ENCODE measurements at places on chromosomes 2 and 18.

DNA sequence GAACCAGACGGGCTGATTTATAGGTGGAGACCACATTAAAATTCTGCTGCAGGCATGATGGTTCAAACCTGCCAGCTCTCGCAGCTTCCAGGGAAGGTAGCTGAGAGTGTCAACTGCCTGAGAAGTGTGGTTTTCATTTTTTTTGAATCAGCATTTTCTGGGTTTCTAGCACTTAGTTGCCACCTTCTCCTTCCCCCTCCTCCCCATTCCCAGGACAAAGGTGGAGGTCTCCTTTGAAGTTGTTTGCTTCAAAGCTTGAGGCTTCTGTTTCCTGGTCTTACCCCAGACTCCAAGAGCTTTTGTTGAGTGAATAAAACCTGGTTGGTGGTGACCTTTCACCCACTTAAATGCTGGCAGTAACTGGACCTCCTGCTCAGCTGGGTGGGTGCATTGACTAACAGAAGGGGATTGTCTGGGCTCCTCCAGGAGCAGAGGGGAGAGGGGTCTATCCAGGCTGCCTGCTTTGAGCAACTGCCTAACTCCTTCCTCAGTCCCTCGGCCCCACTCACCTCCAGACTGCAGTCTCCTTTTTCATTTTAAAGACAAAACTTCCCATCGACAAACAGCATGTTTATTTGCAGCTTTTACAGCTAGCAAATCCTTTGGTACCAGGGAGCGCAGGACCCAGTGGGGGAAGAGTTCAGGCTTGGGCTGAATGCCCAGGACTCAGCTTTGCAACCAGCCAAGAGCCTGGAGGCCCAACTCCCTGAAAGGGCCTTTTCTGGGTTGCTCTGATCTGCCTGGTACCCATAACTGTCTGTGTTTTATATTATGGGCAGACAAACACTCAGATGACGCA lies 3.5 kb downstream of the RHOB start:
- DNase-seq: no peak
- no peak overlapping the region for H3K4me3 ChIP-seq

GRCh38 chr2:1546901-1547300 lies 133.6 kb downstream of the TPO start:
- H3K36me3 ChIP-seq: no peaks in the 10 kb centered on the region
- no peak overlapping the region for H3K4me3 ChIP-seq
- H3K4me1 ChIP-seq: peaks cover 3% of the 10 kb centered on the region
- no peak overlapping the region for H3K27ac ChIP-seq

DNA sequence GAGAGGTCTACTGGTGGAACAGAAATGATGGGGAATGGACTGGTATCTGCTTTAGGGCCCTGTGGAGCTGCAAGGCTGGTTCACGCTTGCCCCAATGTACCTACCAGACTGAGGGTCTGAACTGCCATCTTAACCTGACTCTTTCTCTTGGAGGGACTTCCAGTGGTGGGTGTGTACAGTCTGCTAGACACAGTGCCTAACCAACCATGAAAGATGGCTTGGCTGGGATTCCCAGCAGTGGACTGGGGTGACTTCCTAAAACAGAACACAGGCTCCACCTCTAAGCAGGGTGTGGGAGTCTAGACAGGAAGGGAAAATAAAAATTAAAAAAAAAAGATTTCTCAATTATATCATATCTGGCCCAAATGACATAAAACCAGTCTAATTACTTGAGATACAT lies 25.5 kb upstream of the MYO3B start:
- H3K27me3 ChIP-seq: no peaks in the 10 kb centered on the region
- H3K4me1 ChIP-seq: no peaks in the 10 kb centered on the region

DNA sequence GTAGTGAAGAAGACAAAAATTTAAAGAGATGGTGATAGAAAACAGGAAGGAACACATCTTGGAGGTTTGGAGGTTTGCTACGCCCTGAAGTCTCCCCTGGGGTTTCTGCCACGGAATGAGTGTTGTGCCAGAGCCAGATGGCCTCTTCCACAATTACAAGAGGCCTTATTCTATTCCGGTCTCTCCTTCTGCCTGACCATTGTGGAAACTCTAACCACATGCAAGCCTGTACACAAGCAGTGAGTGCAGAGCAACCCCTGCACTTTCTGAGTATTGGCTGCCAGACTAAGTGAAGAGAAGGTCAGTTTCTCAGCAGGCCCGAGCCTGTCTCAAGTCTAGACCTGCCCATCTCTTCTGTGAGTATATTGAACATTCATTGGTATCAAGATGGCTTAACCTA lies 22.7 kb upstream of the MYO1B start:
- no peaks in the 10 kb centered on the region for H3K27me3 ChIP-seq
- H3K36me3 ChIP-seq: peaks cover 6% of the 10 kb centered on the region
- H3K4me1 ChIP-seq: peaks cover 19% of the 10 kb centered on the region
- no peak for DNase-seq
- no peak overlapping the region for H3K27ac ChIP-seq

DNA sequence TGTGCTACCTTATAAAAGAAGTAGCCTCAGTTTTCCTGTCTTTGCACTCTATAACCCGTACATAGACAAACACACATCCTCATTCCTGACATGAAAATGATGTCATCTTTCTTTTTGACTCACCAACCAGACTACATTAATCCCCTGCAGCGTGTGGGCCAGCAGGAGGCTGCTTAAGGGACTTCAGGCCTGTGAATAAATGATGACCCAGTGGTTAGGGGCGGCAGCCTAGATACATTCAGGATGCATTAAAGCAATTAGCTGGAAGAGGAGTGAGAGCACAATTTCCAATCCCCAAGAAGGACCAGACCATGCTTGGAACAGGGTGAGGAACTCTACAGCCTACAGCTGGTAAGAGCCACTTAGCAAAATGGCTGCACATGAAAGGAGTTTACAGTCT lies 57.3 kb upstream of the KLF7 start:
- no peaks in the 10 kb centered on the region for H3K27me3 ChIP-seq
- peak overlapping the region; percentile 57 for H3K27ac ChIP-seq
- peak overlapping the region; percentile 23 for H3K4me3 ChIP-seq

- no peaks in the 10 kb centered on the region for H3K36me3 ChIP-seq
- no peaks in the 10 kb centered on the region for H3K4me1 ChIP-seq
- H3K27me3 ChIP-seq: no peaks in the 10 kb centered on the region
Measured at GRCh38 chr2:138217975-138218374, 253.7 kb downstream of the HNMT start.

GRCh38 chr2:225378984-225379383 lies 20.5 kb upstream of the NYAP2 start:
- H3K36me3 ChIP-seq: no peaks in the 10 kb centered on the region
- H3K4me3 ChIP-seq: no peak overlapping the region
- H3K4me1 ChIP-seq: no peaks in the 10 kb centered on the region
- no peak overlapping the region for H3K27ac ChIP-seq
- no peak for DNase-seq

- H3K36me3 ChIP-seq: no peaks in the 10 kb centered on the region
- no peak overlapping the region for H3K27ac ChIP-seq
- DNase-seq: no peak
- H3K4me1 ChIP-seq: no peaks in the 10 kb centered on the region
- no peak overlapping the region for H3K4me3 ChIP-seq
- H3K27me3 ChIP-seq: peaks cover 56% of the 10 kb centered on the region
Measured at GRCh38 chr2:37181726-37182684, 6.5 kb downstream of the SULT6B1 start.

GRCh38 chr2:168632709-168633121 lies 169.7 kb upstream of the NOSTRIN start:
- H3K4me3 ChIP-seq: no peak overlapping the region
- H3K36me3 ChIP-seq: peaks cover 8% of the 10 kb centered on the region
- peaks cover 5% of the 10 kb centered on the region for H3K4me1 ChIP-seq

DNA sequence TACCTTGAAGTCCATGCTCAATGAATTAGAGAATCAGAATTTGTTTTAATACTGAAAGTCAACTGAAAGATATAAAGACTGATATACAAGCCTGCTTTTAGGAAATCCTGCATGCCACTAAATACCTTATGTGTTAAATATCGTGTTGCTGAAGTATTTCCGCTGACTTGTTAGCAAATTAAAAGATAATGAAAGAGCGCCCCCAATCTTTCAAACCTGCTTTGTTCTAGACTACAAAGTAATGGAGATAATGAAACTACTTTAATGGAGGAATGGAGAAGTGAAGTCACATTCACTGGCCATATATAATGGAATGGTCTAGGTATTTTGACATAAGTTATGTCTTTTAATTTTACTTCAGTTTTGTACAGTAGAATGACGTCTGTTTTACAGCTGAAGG lies 95.7 kb downstream of the ASXL3 start:
- H3K36me3 ChIP-seq: no peaks in the 10 kb centered on the region
- no peaks in the 10 kb centered on the region for H3K4me1 ChIP-seq
- no peak overlapping the region for H3K27ac ChIP-seq
- no peaks in the 10 kb centered on the region for H3K27me3 ChIP-seq
- no peak overlapping the region for H3K4me3 ChIP-seq
- DNase-seq: no peak

DNA sequence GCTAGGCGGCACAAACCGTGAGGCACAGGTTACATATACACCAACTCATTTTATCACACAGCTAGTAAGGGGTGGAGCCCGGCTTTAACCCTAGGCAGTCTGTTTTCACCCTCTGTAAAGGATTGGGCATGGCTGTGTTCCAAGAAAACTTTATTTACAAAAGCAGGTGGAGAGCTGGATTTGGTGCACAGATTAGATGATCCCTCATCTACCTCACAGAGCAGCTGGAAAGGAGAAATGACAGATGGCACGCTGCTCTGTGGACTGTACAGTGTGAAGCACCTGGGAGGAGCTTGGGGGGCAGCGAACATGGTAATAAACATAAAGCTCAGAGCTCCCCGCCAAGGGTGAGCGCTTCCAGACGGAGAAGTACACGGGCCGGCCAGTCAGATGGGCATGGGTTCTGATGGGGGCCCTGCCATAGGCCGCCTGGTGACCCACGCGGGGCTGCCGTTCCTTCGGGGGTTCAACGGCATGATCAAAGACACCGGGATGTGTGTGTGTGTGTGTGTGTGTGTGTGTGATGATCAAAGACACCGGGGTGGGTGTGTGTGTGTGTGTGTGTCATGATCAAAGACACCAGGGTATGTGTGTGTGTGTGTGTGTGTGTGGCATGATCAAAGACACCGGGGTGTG lies 862 bp upstream of the TMEM177 start:
- peaks cover 14% of the 10 kb centered on the region for H3K4me1 ChIP-seq
- H3K27ac ChIP-seq: peak overlapping the region; percentile 66
- peak overlapping the region; percentile 88 for H3K4me3 ChIP-seq
- H3K27me3 ChIP-seq: peaks cover 3% of the 10 kb centered on the region
- H3K36me3 ChIP-seq: no peaks in the 10 kb centered on the region
- no peak for DNase-seq

DNA sequence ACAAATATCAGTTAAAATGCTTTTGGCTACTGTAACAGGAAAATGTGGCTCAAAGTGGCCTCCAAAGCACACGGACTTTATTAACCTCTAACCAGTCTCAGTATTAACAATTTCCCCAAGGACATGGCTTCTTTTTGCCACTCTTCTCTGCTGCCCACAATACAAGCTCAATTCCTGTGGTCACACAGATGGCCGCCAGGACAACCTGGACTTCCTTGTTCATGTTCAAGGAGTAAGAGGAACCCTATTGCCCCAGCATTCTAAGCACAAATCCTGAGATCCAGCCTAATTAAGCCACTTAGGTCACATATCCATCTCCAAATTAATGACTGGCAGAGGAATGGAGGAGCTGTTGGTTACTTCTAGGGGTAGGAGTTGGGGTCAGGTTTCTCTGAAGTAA lies 38.2 kb downstream of the AOX1 start:
- H3K27me3 ChIP-seq: peaks cover 13% of the 10 kb centered on the region
- no peak overlapping the region for H3K4me3 ChIP-seq
- peaks cover 3% of the 10 kb centered on the region for H3K4me1 ChIP-seq

GRCh38 chr2:73780237-73780582 lies 307 bp upstream of the DUSP11 start:
- H3K27me3 ChIP-seq: peaks cover 3% of the 10 kb centered on the region
- peak overlapping the region; percentile 91 for H3K4me3 ChIP-seq
- peaks cover 24% of the 10 kb centered on the region for H3K36me3 ChIP-seq
- H3K27ac ChIP-seq: peak overlapping the region; percentile 95

GRCh38 chr2:197254776-197255530 lies 55.6 kb downstream of the ANKRD44 start:
- H3K4me3 ChIP-seq: peak overlapping the region; percentile 80
- H3K4me1 ChIP-seq: peaks cover 69% of the 10 kb centered on the region
- peaks cover 22% of the 10 kb centered on the region for H3K36me3 ChIP-seq
- peak overlapping the region; percentile 100 for H3K27ac ChIP-seq
- no peak for DNase-seq

GRCh38 chr2:221283896-221284545 lies 288.1 kb downstream of the EPHA4 start:
- no peaks in the 10 kb centered on the region for H3K4me1 ChIP-seq
- H3K4me3 ChIP-seq: no peak overlapping the region
- H3K27ac ChIP-seq: no peak overlapping the region
- H3K27me3 ChIP-seq: peaks cover 1% of the 10 kb centered on the region

- no peak overlapping the region for H3K27ac ChIP-seq
- H3K36me3 ChIP-seq: peaks cover 3% of the 10 kb centered on the region
- H3K4me3 ChIP-seq: no peak overlapping the region
- no peaks in the 10 kb centered on the region for H3K4me1 ChIP-seq
- DNase-seq: no peak
Measured at GRCh38 chr2:170024721-170025120, 153.2 kb upstream of the MYO3B start.

DNA sequence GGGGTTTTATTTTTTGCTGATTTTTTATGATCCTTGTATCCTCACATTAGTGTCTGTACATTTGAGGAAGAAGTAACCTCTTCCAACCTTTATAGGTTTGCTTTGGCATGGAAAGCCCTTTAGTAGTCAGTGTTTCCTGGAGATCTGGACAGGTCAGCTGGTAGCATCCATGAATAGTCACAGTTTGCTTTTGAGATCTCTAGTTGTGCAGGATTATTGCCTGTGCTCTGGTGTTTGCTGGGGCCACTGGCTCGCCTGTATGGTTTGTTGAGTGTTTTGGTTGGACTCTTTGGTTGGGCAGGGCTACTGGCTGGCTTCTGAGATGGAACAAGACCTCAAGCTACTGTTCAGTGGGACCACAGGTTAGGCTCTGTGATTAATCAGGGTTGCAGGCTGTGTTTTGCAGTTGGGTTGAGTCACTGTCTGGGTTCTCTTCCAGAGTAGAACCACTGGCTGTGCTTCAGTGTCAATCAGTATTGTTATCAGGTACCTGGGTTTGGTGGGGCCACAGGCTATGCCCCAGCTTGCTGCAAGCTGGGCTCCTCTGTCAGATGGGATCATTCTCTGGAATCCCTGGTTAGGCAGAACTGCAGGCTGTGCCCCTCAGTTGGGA lies 20.0 kb downstream of the SP140L start:
- H3K27me3 ChIP-seq: no peaks in the 10 kb centered on the region
- no peak for DNase-seq
- H3K27ac ChIP-seq: peak overlapping the region; percentile 94
- peaks cover 90% of the 10 kb centered on the region for H3K36me3 ChIP-seq

DNA sequence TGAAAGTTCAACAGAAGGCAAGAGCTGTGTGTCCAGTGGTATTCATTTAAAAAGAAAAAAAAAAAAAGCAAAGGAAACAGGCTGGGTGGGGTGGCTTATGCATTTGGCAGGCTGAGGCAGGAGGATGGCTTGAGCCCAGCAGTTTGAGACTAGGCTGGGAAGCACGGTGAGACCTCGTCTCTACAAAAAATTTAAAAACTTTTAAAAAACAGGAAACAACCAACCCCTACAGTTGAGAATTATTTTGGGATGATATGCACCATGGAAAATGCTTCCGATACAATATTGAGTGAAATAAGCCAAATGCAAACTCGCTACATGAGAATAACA lies 31.2 kb downstream of the PTPN18 start:
- peaks cover 5% of the 10 kb centered on the region for H3K27me3 ChIP-seq
- H3K27ac ChIP-seq: no peak overlapping the region
- peaks cover 15% of the 10 kb centered on the region for H3K36me3 ChIP-seq
- DNase-seq: no peak

- no peaks in the 10 kb centered on the region for H3K27me3 ChIP-seq
- no peak overlapping the region for H3K4me3 ChIP-seq
- H3K4me1 ChIP-seq: peaks cover 5% of the 10 kb centered on the region
- H3K27ac ChIP-seq: no peak overlapping the region
Measured at GRCh38 chr2:169808221-169808620, 9.6 kb downstream of the SSB start.
